Lower lobe of right lung (tissue), 2 donors: ENCODE measurements at places on chromosomes 11 and 22.
A peak's percentile ranks its signal among the peaks of the same experiment; 100 is the strongest.

GRCh38 chr22:46557736-46558480, 20.5 kb upstream of the CELSR1 start:
- peak; percentile 49 for DNase-seq

DNA sequence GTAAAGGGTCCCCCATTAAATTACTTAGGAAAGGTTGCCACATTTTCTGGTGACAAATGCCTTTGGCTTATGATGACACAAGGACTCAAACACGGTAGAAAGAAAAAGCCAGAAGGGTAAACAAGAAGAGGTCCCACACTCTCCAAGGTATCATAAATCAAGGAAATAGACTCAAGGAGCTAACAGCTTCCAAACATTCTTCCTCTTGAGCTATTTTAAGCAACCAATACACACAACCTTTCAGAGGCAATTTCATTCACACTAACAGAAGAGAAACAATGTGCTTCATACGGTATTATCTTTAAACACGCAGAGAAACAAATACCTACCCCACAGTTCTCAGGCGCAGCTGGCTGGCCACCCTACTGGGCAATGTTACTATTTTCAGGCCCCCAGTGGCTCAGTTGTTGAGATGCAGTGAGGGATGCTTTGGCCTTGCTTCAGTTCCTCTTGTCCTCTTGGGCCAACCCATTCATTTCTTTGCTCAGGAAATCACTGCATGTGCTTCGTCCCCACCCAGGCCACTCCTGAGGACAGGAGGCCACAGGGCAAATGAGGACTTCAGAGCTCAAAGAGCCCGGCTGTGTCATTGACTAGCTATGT, 15.8 kb downstream of the ABTB2 start:
- no peak for DNase-seq

DNA sequence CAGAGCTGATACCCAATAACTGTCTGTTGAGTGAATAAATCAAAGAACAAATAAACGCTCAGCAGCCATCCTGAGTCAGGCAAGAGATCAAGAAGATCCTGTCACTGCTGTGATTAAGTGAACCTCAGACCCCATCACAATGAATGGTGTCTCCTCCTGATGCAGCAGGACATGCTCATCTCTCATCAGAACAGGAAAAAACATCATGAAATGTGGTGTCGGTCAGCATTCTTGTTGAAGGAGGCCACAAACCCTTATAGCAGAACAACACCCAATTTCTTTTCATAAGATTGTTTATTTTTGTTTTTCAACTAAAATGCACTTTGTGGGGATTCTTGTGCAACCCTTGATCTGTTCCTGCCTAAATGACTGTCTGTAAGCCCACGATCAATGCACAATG, 60.3 kb downstream of the SYTL2 start:
- DNase-seq = no peak

GRCh38 chr22:40051322-40051721, 56.6 kb downstream of the FAM83F start:
- DNase-seq = no peak

DNA sequence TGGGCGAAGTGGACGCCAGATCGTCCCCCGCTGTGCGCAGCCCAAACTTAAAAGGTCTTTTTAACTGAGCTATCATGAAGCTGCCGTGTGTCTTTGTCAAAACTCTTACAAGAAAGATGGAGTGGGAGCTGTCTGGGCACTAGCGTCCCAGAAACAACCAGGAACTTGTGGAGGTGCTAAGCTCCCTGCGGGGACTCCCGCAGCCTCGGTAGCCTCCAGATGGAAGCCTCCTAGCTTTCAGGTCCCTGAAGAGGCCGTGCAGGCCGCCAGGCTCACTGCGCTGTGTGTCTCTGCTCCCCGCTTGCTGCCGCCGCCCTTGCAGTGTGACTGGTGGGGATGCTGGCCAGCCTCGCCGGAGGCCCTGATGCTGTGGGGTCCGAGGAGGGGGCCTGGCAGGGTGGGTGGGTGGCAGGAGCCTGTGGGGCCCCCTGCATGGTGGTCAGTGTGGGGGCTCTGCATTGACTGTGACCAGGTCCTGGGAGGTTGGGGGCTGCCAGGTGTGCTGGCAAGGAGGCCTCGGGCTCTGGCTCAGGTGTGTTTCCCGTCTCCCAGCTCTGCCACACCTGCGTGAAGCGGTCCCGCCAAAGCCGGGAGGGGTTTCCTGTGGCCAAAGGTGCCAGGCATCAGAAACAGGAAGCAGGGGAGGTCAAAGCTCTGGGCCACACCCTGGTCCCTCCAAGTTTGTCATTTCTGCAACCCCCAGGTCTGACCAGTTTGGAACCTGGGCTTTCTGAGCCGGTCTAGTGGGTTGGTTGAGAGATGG, 1.2 kb downstream of the TRABD start:
- peak; percentile 51 for DNase-seq

- DNase-seq = no peak
Measured at GRCh38 chr11:61019037-61019831, 47.8 kb downstream of the CD6 start.

DNA sequence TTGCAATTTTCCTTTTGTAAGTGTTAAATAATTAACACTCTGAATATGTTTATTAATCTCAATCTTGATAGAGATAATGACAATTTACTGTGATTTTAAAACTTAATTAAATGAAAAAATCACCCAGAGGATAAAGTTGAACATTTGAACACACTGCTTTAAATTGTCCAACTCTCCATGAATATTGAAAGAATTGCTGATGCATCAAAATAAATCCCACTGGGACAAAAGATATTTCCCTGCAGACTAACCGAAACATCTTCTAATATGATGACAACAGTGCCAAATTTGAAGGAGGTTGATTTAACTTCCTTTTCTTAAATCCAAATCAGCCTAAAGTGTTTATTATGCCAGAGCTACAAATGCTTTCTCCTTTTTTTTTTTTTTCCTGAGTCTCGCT, 47.6 kb downstream of the F2 start:
- no peak for DNase-seq

DNA sequence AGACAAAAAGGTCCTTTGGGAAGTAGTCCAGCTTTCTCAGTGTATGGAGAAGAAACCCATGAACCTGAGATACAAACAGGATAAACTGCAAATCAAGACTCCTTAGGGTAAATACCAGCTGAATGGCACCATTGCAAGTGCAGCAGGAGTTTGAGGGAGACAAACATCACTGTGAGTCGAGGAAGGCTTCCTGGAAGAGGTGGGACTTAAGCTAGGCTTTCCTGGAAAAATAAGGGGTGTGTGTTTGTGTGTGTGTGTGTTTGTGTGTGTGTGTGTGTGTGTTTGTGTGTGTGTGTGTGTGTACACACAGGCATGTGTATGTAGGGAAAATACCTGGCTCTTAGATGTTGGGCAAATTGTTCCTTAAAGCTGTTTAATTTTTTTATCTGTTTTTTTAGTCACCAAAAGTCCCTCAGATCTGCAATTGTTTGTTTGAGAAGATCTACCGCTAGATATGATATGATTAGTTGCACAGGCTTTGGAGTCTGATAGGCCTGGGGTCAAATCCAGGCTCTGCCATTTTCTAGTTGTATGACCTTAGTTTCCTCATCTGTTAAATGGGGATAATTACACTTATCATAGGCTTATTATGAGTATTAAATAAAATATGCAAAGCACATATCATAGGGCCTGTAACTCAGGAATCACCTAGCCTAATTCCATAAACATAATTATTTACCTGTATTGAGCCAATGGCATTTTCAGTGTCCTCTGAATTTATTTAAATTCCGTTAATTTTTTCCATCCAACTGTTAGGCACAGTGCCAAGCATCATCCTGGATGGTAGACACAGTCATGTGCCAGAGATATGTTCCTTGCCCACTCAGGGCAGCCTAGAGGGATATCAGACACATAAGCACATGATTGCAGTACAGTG, 85.6 kb upstream of the EED start:
- no peak for DNase-seq

DNA sequence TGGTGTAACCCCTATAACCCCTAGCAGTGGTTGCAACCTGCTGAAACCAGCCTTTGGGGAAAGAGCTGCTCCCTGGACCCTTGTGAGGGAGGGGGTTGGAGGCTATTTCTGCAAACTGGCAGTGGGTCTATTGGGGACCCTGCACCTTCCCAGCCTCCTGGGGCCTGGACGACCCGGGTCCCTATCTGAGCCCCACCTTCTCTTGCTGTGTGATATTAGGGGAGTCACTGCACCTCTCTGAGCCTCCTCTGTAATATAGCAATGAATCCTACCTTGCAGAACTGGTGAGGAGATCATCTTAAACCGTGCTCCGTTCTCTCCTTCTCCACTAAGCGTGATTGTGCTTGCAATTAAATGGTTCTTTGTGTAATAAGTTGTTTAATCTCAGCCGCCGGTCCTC, 24.0 kb upstream of the MPPED1 start:
- no peak for DNase-seq
